ENCODE measurements at places on chromosomes 13 and 19. TPM values are rescaled to one million over a fixed set of nuclear protein-coding genes. Genes with fewer than 3 reads are reported as not detected.

PSPC1 gene
- 43.6 TPM for total RNA-seq

GRCh38 chr19:2771786-2772674 is 11.0 kb downstream of the SGTA start:
- no peak for DNase-seq

GRCh38 chr13:91323349-91323748 is 24.1 kb upstream of the MIR17HG start:
- no peak for DNase-seq

ITM2B gene
- total RNA-seq = 418 TPM

EFNA2 gene
- 8.4 TPM for total RNA-seq

DNA sequence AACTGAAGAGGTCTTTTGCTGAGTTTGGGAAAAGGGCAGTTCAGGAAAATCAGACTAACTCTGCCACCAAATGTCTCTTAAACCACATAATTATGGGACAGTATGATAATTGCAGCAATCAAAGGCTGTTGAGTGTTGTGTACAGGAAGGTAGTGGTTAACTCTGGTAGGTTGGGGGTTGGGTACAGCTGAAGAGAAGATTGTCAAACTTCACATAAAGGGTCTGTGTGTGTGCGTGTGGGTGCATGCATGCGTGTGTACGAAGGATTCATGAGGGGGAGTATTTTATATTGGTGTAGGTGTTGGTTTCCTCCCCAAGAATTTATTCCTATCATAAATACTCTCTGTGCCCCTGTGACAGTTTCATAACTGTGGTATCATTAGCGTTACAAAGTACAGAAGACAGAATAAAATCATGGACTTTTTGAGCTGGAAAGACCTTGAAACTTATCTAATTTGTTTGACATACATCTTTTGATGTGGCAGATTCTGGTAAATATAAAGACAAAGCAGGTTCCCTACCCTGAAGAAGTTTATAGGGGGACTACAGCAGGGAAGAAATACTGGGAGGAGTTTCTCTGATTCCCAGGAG is 94.1 kb downstream of the PCCA start:
- DNase-seq = no peak

DNA sequence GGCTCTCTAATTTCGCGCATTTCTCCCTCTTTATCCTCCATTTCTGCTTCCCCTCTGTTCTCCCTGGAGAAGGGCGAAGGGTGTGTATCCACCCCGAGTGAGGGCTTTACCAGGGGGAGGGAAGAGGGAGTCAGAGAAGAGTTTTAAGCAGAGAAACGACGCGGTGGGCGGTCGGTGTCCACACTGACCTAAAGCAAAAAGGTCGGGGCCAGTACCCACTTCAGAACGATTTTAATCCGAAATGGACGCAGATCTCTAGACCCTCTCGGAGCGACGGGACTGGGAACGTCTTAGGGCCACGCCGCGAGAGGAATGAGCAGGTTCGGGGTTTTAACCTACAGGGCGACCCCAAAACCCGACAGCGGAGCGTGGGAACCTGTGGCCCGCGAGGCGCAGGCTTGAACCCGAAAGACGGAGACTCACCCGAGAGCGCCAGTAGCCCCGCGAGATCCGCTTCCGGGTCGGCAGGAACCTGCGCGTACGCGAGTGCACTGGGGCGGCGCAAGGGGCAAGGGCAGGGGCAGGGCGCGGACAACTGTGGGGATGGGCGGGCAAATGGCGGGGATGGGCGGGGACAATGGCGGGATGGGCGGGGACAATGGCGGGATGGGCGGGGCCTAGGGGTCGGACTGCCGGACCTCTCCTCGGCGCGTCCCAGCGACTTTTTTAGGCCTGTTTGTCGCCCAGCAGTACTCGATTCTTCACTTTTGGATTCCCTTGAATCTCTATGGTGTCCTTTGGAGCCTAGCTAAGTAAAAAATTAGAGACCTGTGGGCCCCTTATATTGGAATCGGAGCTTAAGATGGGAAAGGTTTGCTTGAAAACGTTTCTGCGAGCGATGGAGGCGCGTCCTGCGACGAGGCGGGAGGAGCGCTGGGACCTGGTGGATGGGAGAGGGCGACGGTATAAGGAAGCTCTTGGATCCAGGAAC is at the start of gene ZNF677:
Gene ZNF677 (minus strand): TSS at position 463 of the 931 bp plus-strand sequence. CDS start 3,323 bp downstream, outside the sequence.
- DNase-seq = peak; percentile 67

- no peak for DNase-seq
These were observed 19.2 kb upstream of the VSTM2B start for GRCh38 chr19:29506619-29506911.

DNA sequence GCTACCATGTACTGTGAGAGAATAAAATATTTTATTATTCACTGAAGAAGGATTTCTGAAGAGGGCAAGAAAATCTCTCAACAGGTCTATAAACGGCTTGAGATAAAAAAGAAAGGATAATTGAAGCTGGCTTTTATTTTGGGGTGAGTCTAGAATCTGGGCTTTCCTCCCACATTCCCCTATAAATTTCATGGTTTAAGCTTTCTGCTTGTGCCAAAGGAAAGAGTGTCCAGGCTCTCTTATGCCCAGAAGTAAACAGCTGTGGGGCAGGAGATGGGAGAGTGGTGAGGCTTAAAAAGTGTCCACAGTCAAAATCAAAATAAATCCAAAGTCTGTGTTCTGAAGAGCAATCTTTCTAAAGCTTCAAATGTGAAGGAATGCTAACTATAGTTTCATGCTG is 942.2 kb upstream of the MIR17HG start:
- DNase-seq = no peak

DNA sequence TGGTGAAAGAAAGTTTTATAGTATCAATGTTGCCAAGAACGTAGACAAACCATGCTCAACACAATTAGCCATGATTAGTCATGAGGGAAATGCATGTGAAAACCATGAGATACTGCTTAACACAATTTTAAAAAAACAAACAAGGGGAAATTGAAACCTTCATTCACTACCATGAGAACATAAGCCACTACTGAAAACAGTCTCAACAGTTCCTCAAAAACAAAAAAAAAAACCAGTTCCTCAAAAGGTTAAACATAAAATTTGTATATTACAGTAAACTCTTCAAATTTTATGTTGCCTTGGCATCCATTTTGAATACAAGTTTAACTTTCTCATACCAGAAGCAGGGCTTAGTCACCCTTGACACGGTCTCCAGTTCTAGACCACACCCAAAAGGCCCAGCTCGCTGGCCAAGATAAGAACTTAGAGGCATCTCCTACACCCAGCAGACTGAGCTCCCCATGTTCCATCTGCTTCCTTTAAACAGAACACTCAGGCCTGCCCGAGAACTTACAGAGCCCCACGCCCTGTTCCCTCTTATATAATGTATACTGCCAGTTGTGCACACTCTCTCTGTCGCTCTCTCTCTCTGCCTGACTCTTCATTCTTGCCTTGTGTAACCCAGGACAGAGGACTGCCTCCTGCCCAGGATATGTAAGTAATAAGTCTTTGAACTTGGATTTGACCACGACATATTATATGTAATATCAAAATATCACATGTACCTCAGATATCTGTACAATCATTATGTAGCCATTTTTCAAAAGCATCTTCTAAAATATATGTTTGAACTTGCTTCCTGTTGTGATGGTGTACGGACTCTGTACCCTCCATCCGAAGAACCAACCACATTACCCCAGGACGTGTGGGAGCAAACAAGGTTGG is 67.4 kb downstream of the STK24 start:
- DNase-seq = peak; percentile 86

DNA sequence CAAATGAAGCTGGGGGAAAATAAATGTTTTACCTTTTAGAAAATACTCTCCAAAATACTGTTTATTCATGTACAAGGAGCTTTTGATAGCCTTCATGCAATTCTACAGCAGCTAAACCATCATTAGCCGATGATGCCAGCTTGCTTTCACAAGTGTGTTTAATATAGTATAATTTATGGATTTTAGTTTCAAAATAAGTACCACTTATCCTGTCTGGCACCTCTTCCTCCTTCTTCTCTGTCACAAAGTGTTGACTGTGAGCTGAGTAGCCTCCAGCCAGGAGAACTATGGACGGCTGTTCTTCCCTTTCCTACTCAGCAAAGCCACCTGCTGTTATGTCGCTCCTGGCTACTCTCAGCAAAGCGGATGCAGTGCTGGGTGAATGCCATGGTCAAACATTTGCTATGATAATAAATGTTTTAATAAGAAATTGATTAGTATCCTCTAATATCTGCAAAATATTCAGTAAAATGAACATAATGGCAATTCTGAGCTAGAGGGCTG is 238.2 kb downstream of the LIG4 start:
- DNase-seq = no peak

LCP1 gene
- 7.3 TPM for total RNA-seq

GRCh38 chr13:43304945-43305344 is 281.6 kb downstream of the DNAJC15 start:
- no peak for DNase-seq

- DNase-seq = no peak
These were observed 1.3 kb downstream of the EXOSC8 start for GRCh38 chr13:37001921-37002250.

GRCh38 chr19:2385053-2385721 is 25.1 kb downstream of the TMPRSS9 start:
- peak; percentile 80 for DNase-seq

DNA sequence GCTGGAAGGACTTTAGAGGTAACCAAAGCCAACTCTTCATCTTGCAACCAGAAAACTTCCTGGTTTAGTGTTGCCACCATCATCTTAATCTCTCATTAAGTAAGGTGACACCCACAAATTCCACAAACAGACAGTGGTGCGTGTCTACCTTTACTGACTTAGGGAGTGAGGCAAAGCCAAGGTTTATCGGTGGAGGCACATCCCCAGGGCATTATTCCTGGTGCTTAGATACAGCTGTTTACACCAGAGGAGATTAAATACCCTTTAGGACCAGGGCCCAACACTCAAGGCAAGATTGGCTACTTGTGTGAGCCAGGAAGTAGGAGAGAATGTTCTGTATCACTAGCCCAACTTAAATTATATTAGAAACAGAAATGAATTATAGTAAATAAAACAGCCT is 9.5 kb downstream of the STOML3 start:
- DNase-seq = no peak

SCAF1 gene
- 107 TPM for total RNA-seq

GRCh38 chr19:46783670-46784069 is 4.7 kb downstream of the SLC1A5 start:
- DNase-seq = no peak

GRCh38 chr19:39166571-39167391 is 30.0 kb upstream of the NCCRP1 start:
- no peak for DNase-seq

- no peak for DNase-seq
These were observed 85.3 kb downstream of the ZNF726 start for GRCh38 chr19:23999821-24000610.

DNA sequence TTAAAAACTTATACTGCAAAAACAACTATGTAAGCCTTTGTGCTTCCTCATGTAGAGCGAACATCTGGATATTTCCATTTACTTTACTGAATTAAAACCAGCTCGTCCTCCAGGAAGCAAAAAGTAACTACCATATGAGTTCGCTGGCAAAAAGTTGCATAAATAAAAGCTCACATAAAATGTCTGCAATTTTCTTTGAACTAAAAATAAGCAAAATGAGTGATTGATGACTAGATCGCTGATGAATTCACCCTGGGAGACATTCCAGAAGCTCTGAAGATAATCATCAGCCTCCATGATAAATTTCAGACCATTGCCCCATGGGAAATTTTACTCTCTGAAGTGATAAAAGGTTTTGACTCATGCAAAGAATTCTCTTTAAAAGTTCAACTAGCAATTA is 67.3 kb upstream of the SACS start:
- DNase-seq = peak; percentile 96

SYDE1 gene
- total RNA-seq = 46.6 TPM

GRCh38 chr13:43094901-43095300 is 71.5 kb downstream of the DNAJC15 start:
- DNase-seq = no peak

DNA sequence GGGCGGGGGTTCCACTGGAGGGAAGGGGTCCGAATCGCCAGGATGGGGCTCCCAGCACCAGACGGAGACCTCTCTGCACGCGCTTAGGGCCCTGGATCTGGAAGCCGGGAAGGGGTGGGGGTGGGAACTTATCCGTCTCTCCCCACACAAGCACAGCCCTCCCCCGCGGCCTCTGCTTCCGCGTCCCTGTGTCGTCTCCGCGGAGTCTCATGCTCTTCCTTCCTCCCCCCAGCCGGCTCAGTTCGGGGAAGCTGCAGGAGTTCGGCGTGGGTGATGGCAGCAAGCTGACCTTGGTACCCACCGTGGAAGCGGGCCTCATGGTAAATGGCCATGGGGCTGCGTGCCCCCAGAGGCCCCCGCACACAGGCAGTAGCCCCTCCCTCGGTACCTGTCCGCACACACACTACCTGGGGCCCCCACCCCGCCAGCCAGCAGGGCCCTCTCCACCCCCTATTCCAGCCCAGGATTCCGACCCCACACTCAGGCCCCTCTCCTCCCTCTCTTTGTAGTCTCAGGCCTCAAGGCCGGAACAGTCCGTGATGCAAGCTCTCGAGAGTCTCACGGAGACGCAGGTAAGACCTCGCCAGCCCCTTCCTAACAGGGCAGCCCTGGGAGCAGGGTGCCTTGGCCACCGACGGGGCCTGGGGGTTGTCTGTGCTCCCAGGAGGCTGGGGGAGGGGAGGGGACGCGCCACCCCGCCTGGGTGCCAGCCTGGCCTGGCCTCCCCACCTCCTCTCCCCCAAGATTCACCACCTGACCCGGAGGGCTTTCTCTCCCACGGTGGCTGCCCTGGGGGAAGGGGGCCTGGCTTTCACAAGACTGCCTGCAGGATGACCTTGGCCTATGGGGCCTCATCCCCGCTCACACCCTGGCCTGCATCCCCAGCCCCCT is 3.2 kb downstream of the MIDN start:
- DNase-seq = no peak

GRCh38 chr19:3669082-3669946 is 31.0 kb downstream of the PIP5K1C start:
- DNase-seq = no peak

GRCh38 chr13:80259159-80259558 is 81.8 kb downstream of the SPRY2 start:
- DNase-seq = no peak

- no peak for DNase-seq
These were observed 45.8 kb upstream of the GPI start for GRCh38 chr19:34319230-34319585.

Data from astrocyte (in vitro differentiated cells and primary cell).